Activated CD4-positive, alpha-beta memory T cell treated with anti-CD3 and anti-CD28 coated beads, Interleukin-2, amount 10 ng/mL, durations not matched to agents 7 days and 5 days (primary cell): ENCODE measurements at places on chromosomes 4 and X. TPM values are rescaled to one million over a fixed set of nuclear protein-coding genes. Genes with fewer than 3 reads are reported as not detected.

DNA sequence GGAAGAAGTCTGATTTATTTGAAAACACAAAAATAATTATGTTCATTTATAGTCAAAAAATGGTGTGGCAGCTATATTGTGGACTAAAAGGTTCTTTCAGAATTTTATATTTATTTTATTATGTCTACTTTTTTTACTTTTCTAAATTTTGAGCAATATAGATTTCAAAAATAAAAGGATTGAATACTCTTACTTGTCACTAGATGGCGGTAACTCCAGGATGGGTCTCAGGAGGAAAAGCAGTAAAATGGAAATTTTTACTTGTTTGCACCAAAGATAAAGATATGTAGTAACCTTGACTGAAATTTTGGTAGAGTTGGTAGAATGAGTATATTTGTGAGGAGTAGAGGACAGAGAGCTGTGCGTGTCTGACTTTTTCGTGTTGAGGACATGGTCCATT lies 14.5 kb upstream of the DACH2 start:
- no peak for DNase-seq

The CXCL3 gene
- total RNA-seq: not detected

GRCh38 chr4:84145176-84145575 lies 353.9 kb downstream of the NKX6-1 start:
- no peak for DNase-seq

GRCh38 chr4:156771171-156771837 lies 200.3 kb downstream of the PDGFC start:
- DNase-seq: no peak

GRCh38 chr4:37652747-37653527 lies 33.2 kb downstream of the RELL1 start:
- DNase-seq: no peak

GRCh38 chrX:105063743-105064142 lies 156.8 kb downstream of the TEX13A start:
- no peak for DNase-seq

GRCh38 chrX:30572004-30572403 lies 5.6 kb downstream of the TASL start:
- no peak for DNase-seq

- DNase-seq: no peak
Measured at GRCh38 chrX:13938051-13938828, 91.5 kb downstream of the GEMIN8 start.

GRCh38 chrX:56615282-56615681 lies 51.9 kb downstream of the UBQLN2 start:
- DNase-seq: no peak

The FGFR3 gene
- 0.45 TPM for total RNA-seq

The CCNA2 gene
- 107 TPM for total RNA-seq

The HSFX2 gene
- not detected for total RNA-seq

DNA sequence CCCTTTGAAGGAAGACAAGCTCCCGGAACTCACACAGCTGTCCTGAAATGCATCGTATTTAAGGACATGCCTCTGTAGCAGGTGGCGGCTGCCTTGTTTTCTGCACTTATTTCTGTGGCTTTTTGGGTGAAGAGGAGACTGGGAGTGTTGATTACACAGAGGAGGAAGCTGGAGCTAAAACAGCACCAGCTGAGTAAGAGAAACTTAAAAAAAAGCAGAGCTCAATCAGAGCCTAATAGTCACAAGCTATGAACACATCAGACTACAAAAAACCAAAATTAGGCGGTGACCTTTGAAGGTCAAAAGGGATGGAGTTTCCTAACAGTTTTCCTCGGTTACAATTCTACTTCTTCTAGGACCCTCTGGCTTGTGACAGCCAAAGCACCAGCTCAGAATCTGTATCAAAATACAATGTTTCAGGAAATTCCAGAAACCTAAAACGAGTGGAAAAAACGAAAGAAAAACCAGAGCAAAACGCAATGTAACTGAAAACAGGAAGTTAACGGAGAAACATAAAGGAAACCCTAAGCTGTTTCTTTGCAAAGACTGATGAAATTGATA lies 13.5 kb downstream of the PRKX start:
- DNase-seq: no peak

DNA sequence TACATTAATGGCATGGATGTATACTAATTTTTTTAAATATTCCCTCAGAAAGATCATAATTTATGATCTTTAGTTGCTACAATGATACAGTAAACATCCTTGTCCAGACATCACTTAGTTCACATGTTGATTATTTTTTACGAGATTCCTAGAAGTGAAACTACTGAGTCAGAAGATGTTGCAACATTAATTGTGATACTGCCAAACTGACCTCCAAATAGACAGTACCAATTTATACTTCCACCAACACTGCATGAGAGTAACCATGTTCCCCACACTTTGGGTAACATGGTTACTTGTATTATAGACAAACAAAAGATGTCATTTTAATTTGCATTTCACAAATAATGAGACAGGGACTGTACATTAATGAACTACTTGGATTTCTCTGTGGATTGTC lies 19.6 kb downstream of the RCHY1 start:
- DNase-seq: no peak

GRCh38 chr4:182245541-182246215 lies 2.5 kb downstream of the TENM3 start:
- DNase-seq: no peak

- no peak for DNase-seq
Measured at GRCh38 chr4:183541010-183541751, 36.3 kb downstream of the ING2 start.

- no peak for DNase-seq
Measured at GRCh38 chr4:179486570-179487335, 2044.5 kb upstream of the AGA start.

DNA sequence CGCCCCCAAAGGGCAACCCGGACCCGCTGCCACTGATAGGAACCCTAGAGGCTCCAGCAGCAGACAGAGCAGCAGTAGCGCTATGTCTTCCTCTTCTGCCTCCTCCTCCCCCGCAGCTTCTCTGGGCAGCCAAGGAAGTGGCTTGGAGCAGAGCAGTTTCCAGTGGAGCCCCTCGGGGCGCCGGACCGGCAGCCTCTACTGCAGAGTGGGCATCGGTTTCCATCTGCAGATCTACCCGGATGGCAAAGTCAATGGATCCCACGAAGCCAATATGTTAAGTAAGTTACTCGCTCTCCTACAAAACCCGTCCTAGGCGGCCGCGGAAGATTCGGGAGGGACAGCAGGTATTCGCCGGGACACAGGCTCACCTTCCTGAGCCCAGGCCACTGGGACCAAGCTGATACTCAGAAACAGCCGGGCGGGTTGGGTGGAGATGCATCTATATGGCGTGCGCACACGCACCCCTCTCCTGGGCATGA lies 477 bp downstream of the FGF5 start:
- DNase-seq: no peak

The MAGEA4 gene
- total RNA-seq: not detected
